ENCODE measurements at places on chromosomes 16 and 17.

DNA sequence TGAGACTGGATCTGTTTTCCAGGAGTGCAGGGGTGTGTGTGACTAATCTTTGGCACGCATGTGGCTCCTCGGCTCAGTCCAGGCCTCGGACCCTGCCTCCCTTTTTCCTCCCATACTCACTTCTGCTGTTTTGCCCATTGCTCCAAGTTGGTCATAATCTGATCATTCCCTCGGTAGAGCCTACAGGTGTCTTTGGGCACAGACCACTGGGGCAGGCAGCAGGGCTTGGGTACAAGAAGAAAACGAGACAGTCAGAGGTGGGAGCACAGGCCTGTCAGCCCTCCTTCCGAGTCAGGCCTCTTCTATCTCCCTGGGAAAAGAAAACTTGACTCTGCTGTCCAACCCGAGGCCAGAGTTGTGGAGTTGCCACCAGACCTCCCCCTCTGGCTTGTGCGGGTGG is 29.8 kb downstream of the DHX38 start:
- DNase-seq: no peak

DNA sequence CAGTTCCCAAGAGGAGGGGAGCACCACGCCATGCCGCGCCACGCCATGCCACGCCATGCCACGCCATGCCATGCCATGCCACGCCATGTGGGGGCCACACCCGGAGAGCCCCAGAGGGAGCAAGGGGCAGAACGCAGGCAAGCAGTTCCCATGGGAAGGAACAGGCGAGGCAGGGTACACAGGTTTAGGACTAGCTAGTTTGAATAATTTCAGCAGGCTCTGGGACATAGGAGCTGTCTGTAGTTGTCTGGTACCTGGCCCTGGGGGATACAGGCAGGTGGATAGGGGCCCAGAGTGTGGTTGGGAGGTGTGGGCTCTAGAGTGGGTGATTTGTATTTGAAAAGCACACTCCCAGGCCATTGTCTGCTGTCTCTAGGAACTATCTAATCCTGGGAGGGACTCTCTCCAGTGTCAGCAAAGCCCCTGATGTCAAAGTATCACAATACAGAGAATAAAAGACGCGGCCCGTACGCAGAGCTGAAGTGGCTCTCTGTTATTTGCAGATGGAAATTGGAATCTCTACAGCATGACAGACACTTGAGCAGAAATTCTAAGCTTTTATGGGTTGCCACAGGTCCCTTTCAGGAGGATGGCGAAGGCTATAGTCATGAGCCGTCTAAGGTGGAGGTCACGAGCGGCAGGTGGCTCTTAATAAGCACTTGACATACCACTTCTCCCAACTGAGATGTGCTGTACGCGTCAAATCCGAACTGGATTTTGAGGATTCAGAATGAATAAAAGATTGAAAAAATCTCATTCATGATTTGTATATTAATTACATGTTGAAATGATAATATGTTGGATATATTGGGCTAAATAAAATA is 220.8 kb upstream of the TNRC6C start:
- no peak for DNase-seq

DNA sequence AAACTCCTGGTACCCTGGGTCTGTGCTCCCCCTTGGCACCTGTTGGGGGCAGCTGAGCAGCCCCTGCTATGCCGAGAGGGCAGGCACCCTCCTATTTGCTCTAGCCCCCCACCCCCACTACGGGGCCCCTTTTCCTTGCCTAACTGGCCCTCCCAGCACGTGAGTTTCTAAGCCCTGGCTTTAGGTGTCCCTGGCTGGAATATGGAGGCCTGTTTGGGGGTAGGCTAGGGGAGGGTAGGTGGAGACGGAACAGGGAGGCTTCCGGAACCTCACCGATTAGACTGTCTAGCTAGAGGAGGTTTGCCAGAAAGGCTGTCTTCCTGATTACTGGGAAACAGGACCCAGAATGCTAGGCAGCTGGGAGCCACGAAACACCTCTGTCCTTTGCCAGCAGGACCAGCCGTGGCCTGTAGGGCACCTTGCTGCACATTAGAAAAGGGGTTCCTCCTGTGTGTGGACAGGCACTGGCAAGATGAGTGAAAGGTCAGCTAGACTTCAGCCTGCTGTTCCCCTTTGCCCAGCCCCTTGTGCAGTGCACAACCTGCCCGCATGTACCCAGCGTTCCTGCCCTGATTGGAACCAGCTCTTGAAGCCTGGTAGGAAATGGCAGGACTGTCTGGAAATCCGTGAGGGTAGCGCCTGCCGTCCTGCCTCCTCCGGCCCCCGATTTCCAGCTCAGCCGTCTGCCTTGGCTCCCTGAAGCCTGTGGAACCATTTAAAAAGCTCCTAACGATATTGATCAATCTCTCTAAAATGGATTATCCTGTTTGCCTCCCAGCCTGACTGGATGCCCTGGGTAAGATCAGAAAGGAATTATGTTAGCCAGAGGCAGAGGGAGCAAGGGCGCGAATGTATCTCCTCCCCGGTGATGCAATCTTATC is 83.4 kb upstream of the GSE1 start:
- DNase-seq: no peak

DNA sequence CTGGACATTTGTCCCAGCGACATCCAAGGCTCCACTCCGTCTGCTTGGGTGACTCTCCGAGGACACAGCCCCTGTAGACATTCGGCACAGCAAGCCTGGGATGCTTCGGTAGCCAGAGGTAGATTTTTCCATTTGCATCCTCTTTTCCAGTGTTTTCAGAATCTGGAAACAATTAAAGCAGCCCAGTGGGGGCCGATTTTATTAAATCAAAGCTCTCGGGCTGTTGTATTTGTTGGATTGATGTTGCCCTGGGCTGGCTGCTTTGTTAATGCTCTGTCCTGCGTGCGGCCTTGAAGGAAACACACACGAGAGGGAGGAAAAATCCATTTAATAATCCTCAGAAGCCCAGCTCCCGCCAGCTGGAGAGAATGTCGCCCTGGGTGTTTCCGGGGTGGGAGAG is 158.1 kb upstream of the CIBAR2 start:
- DNase-seq: no peak

DNA sequence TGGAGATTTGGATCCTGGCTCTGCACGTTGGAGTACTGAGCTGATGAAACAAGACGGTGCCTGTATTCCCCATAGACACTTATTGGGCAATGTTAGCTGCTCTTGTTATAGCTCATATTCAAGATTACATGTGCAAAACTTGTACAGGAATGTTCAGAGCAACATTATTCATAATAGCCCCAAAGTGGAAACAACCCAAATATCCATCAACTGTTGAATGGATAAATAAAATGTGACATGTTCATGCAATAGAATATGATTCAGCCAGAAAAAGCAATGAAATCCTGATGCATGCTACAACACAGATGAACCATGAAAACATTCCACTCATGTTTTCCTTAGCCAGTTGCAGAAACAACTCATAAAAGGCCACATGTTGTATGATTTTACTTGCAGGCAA is 5.7 kb upstream of the SDR42E1 start:
- no peak for DNase-seq

DNA sequence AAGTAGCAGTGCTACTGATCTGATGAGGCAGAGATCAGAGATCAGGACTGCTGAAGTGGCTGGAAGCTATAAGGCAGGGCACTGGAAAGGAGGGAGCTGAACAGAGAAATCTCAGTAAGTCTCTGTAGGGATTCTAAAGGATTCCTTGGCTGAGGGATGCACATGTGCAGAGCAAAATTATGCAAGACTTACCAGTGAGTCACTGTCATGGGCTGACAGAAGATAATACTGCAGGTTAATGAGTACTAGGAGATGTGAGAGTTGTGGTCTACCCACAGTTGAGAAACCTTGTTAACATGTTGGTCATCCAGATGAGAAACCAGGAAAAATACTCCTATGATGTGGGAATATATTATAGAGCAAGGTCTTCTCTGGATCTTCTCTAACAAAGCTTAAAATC is 378.1 kb downstream of the HAPSTR1 start:
- DNase-seq: no peak

DNA sequence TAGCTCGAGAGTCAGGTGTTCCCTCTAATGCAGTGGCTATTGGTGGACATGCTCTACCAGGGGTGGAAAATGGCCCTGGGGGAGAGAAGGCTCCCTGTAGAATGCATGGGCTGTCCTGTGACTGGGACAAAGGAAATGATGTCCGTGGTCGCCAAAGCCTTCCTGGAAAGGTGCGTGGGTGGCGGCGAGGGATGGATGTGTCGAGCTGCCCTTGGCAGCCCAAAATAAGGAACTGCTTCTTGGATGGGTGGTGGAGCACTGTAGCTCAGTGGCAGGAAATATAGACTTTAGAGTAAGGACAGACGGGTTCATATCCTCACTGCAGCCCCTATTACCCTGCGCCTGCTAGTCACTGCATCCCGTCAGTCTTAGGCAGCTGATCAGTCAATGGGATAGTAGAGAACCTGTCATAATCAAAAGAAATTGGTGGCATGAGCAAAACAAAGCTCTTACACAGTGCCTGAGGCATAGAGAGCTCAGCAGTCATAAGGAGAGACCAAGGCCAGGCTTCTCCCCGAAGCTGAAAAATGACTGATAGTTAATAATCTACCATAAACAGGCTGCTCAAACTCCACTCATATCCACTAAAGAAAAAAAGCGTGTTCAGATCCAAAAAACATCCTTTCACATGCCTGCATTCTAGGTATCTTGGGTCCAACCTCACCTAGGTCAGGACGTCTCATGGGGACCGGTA is 123.5 kb upstream of the PLCG2 start:
- DNase-seq: no peak

DNA sequence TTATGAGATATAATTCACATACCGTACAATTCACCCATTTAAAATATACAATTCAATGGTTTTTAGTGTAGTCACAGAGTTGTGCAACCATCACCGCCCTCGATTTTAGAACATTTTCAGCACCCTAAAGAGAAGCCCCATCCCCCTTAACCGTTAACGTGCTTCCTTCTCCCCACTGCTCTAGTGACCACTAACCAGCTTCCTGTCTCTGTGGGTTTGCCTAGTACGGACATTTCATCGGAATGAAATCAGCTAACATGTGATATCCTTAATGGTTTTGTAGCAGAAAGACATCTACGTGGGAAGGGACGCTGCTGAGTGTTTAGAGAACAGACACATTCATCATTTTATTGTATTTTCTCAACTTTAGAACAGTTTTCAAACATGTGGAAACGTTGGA is 80.8 kb upstream of the HSBP1 start:
- DNase-seq: no peak

Measured in stimulated activated CD8-positive, alpha-beta memory T cell treated with anti-CD3 and anti-CD28 coated beads, Interleukin-7, amount 100 ng/mL, for 24 hours (primary cell).